ENCODE measurements at places on chromosomes 2 and 18. TPM values are rescaled to one million over a fixed set of nuclear protein-coding genes. Genes with fewer than 3 reads are reported as not detected.

GRCh38 chr18:12394428-12394827 is 13.3 kb upstream of the PRELID3A start:
- no peak for DNase-seq

DNA sequence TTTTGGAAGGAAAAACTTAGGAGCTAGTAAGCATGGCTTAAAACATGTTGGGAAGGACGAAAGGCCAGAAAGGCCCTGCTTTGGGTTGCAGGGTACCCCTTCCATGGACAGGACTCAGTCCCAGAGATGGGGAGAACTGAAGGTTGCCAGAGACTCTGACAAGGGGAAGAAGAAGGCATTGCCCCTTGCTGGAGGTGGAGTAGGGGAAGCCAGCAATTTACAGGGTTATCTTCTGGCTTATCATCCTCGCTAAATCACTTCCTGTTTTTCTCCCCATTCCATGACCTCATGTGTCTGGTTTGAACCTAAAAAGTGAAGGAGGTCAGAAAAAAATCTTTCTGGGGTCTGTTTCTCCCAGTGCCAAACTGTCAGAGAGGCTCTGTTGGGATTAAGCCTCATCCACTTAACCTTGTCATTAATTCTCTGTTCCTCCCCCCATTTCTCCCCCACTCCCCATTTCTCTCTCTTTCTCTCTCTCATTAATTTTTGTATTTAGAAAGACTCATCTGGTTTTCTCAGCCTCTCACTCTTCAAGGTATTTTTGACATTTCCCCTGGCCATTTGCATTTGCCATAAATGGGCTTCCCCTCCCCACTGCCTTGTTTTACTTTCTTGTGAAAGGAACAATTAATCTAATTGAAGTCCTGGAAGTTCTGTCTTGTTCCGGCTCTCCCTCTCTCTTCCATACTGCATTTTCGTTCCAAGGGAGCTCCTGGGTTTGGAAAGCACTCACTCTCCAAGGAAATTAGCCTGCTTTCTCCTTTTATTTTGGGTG is 17.4 kb downstream of the NRP2 start:
- DNase-seq = no peak

DNA sequence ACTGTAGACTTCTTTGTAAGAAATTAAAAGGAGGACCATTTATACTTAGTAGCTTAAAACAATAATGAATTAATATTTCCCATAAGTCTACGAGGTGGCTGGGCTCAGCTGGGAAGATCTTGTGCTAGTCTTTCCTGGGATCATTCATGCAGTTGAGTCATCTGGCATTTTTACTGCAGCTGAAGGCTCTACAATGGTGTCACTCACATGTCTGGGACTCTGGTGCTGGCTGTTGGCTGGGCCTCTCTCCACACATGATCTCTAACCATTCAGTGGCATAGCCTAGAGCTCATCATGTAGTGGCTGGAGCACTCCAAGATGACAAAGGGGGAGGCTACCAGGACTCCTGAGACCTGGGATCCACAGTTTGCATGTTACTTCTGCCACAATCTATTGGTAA is 35.5 kb downstream of the CLASP1 start:
- DNase-seq = no peak

GRCh38 chr2:145194673-145195072 is 674.8 kb upstream of the ZEB2 start:
- no peak for DNase-seq

DNA sequence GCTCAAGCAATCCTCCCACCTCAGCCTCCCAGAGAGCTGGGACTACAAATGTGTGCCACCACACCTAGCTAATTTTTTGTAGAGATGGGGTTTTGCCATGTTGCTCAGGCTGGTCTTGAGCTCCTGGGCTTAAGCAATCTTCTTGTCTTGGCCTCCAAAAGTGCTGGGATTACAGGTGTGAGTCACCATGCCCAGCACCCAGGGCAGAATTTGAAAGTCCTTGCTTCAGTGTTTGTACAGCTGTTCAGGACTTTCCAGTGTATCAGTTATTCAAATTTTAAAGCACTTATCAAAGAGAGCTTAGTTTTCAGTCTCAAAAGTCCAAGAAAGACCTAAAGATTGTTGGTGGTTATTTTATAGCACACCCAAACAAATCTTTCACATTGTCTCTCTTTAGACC is 43.6 kb upstream of the VPS54 start:
- DNase-seq = no peak

GRCh38 chr18:69874058-69874457 is 73.6 kb downstream of the CD226 start:
- no peak for DNase-seq

- DNase-seq = no peak
Measured at GRCh38 chr2:27959496-27959895, 69.0 kb downstream of the BABAM2 start.

DNA sequence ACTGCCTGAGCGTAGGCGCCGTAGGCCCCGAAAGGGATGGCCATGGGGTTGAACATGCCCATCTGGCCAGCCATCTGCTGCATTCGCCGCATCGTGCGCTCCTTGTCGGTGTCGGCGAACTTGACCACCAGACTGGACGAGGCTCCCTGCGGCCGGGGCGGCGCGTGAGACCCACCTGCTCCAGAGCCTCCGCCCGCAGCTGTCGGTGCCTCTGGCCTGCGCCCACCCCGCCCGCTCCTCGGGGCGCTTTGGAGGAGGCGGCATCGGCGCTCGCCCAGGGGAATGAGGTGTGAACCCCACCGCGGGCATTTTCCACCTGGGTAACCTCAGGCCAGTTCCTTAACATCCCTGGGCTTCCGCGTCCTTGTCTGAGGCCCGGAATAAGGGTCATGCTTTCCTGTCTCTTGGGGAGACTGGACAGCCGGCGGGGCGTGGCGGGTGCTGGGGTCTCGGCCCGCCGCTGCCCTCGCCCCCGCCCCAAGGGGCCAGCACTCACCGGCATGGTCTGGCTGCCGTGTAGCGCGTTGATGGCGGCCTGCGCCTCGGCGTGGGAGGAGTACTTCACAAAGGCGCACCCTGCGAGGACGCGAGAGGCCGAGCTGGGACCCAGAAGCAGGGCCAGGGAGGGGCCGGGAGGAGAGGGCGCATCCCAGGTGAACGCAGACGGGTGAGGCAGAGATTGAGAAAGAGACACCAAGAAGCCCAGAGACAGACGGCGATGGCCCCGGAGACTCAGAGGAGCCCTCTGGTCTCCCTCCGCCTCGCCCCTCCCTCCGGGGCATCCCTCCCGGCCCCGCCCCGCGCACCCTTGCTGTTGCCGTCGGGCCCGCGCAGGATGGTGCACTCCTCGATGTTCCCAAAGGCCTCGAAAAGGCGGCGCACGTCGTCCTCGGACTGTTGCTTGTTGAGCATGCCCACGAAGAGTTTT is 291.0 kb downstream of the CELF4 start:
- no peak for DNase-seq

DNA sequence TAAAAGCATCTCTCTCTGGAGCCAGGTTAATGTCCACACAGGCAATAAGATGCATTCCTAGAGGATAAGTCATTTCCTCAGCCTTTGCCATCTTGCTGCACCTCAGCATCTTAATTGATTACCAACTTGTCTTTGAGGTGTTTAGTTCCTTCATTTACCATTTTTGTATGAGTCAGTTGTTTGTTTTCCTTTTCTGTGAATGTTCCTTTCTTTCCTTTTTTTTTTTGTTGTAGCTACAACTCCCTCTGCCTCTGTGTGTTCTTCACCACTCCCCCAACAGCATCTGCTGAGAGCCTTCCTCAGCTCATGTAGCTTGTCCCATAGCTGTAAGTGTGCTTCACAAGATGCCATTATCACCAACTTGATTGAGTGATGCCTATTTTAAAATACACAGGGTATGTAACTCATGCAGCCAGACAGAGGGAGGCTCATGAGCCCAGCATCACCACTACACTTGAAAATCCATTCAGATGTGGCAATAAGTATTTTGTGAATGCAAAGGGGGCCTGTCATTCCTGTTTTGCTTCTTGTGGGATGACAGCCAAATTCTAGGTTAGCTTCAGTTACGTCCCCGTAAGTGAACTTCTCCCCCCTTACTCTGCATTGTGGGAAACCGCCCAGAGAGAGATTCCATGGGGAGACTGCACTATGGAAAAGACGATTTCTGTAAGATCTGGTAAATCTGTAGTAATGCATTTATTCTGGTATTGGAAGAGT is 315.9 kb upstream of the ZEB2 start:
- no peak for DNase-seq

DNA sequence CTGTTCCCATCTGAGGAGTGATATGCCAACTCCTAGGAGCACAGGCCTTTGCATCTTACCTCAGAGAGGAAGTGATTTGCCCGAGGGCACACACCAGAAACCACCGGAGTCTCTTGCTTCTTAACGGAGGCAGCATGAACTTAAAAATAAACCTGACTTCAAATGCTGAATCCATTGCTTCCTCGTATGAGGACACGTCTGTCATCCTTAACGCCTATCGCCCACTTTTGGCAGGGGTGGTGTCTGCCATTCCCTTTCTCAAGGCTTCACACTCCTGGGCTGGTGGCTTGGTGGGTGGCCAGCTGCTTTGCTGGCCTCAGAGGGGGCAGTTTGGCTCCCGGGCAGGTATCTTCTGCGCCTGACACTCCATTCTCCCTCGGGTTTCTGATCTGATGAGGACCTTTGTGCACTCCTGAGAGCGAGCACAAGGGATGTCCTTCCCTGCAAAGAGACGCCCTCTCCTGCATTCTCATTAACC is 1.1 kb upstream of the PREB start:
- DNase-seq = no peak

GRCh38 chr2:189585226-189585756 is 4.7 kb upstream of the SLC40A1 start:
- no peak for DNase-seq

DNA sequence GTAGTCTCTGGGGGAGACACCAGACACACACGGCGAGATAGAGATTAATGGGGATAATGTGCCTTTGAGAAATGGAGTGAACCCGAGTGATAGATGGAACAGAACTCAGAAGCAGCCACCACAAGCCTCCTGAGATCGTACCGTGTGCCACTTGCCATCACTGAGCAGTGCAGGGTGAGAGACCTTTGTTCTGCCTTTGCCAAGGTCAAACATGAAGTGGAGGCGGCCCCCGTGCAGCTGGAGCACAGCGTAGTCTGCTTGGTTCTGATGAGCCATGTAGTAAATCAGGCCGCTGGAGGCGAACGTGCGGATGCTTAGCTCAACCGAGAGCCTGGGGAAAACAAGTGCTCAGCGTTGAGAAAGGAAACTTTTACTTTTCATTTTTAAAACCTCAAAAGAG is 167.0 kb downstream of the LAMA1 start:
- no peak for DNase-seq

DNA sequence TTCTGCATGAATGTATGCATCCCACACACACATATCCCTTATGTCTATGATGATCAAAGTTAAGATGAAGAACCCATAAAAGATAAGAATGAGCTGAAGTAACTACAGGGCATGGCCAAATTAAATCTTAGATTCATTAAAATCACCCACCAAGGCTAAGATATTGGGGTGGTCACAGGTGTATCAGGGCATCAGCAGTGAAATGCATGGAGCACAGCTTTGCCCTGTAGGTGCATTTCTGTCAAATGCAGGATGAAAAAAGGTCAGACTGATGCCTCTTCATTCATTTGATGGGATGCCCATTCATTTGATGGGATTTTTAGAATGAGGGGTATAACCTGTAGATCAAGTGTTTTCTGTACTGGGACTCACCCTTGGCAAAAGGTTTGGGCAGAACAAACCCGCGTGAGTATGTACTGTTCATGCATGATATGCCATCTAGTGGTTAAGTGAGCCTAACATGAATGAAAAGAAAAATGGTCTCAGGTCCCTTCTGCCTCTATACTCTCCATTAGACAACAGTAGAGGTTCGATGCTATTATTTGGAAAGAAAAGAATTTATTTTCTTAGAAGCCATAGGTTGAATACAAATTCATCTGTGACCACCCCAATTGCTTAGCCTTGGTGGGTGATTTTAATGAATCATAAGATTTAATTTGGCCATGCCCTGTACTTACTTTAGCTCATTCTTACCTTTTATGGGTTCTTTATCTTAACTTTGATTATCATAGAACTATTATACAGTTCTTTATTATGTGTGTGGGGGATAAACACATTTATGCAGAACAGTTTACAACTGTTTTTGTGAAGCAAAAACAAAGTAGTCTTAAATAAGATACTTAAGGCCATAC is 43.2 kb upstream of the NOSTRIN start:
- no peak for DNase-seq

DNA sequence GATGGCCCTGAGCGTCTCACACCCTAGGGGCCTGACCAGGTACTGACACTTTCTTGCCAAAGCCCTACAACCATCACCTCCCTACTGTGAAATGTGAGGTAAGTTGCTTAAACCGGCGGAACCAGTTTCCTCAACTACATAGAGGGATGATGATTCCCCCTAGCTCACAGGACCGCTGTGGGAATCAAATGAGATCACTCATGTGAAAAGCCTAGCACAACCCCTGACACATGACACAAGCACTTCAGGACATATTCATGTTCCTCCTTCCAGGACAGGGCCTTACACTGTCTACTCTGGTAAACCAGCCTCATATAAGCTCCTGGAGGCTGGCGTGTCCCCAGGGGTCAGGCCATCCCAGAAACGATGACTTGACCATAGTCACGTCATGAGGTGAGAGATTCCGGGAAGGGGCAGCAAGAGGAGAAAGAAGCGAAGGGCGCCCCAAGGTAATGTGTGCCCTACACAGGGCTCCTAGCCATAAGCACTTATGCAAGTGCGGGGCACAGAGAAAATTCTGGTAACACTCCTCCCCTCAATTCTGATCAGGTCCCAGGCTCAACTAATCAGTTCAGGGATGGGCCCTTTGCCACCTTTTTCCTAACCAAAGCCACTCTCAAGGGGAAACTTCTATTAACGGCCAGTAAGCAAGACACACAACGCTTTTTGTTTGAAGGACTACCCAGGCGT is 49.5 kb downstream of the C2orf42 start:
- peak; percentile 66 for DNase-seq

DNA sequence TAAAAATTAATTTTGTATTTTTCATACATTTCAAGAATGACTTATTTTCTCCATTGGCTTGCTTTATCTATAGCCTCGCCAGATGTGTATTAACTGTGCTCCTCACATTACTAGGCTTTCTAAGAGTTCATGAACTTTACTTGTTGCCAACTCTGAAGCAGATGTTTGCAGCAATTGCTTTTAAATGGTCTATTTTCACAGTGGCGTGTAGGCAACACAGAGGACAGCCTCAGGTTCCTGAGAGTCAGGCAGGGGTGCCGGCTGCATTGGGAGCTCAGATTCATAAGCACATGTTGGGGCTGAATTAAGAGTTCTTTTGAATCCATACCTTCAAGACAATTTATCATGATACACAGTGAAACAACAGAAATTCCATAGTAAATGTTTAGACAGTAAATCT is 179.2 kb upstream of the PXDN start:
- DNase-seq = no peak

- no peak for DNase-seq
Measured at GRCh38 chr2:177262092-177262491, 2.4 kb downstream of the NFE2L2 start.

- DNase-seq = no peak
Measured at GRCh38 chr2:108612153-108612513, 77.9 kb downstream of the LIMS1 start.

EMILIN1 gene
- total RNA-seq = 3.2 TPM

UGT1A6 gene
- not detected for total RNA-seq

CYBRD1 gene
- 0.54 TPM for total RNA-seq

PSD4 gene
- total RNA-seq = 1.2 TPM

ABCG8 gene
- total RNA-seq = not detected

SOCS6 gene
- total RNA-seq = 12.4 TPM

ASXL3 gene
- total RNA-seq = 45.6 TPM

GALNT5 gene
- 0.10 TPM for total RNA-seq
